Fibroblast of skin of abdomen (primary cell): ENCODE measurements at places on chromosomes 3 and 15.

DNA sequence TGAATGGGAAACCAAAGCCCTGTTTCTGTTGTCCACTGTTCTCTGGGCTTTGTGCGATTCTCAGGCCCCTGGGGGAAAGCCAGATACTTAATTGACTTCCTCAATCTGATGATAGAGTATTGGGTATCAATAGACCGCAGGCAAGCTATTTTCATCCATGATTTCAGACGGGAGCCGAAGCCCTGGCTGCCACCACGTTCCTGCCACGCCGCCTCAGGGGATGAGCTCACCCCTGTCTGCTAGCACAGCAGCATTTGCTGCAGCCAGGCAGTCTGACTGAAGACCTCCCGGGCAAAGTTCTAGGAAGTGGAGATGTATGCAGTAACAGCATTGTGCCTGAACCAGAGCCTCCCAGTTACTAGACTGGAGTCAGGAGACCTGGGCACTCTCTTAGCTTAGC is 69.8 kb downstream of the ISG20 start:
- peak; percentile 13 for DNase-seq

GRCh38 chr15:23038726-23039142 is 635 bp downstream of the TUBGCP5 start:
- peak; percentile 43 for DNase-seq

GRCh38 chr3:9615003-9615628 is 34.2 kb upstream of the MTMR14 start:
- DNase-seq = no peak

- DNase-seq = peak; percentile 23
These were observed 31.7 kb downstream of the PLSCR4 start for GRCh38 chr3:146218880-146219866.

DNA sequence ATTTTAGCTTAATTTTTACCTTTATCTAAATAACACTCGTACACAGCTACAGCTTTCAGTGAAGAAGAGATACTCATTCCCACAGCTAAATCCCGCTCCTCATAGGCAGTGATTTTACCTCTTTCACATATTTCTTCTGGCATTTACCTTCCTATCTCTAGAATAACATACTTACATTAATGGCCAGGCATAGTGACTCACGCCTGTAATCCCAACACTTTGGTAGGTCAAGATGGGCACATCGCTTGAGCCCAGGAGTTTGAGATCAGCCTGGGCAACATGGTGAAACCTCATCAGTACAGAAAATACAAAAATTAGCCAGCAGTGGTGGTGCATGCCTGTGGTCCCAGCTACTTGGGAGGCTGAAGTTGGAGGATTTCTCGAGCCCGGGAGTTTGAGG is 80.2 kb downstream of the PPARG start:
- DNase-seq = no peak
